GDM1 (cell line): ENCODE measurements at places on chromosomes 7 and 10.

DNA sequence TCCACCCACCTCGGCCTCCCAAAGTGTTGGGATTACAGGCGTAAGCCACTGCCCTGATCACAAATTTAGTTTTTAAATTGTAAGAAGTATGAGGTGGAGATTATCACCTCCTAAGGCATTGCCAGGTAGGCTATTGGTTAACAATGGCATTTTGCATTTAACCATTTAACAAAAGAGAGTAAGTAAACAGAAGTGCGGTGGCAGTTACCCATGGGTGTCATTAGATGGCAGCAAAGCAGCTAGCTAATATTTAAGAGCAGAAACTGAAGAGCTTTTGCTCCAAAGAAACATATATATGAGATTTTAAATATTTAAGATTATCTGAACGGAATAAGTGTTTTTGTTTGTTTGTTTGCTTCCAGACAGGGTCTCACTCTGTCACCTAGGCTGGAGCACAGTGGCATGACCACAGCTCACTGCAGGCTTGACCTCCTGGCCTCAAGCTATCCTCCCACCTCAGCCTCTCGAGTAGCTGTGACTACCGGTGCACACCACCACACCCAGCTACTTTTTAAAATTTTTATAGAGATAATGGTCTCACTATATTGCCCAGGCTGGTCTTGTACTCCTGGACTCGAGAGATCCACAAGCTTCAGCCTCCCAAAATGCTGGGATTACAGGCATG, 325.5 kb upstream of the C7orf33 start:
- DNase-seq: no peak

DNA sequence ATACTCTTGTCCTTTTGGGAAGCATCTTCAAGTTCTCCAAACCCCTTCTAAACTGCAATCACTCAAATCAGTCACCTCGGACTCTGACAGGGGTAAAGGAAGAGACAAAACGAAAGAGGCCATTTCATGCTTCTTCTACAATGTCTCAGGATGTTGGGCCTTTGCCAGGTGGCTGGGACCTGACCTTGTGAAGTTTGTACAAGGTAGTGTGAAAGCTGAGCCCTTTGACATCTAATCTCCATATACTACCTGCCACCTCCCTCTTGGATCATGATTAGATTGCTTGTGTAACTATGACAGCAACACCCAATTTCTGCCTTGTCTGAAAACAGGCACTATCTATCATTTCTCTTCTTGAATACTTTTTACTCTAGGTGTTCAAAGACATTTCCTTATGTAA, 35.1 kb upstream of the PDLIM1 start:
- no peak for DNase-seq

GRCh38 chr7:73823257-73823656, 7.5 kb upstream of the CLDN4 start:
- DNase-seq: no peak

DNA sequence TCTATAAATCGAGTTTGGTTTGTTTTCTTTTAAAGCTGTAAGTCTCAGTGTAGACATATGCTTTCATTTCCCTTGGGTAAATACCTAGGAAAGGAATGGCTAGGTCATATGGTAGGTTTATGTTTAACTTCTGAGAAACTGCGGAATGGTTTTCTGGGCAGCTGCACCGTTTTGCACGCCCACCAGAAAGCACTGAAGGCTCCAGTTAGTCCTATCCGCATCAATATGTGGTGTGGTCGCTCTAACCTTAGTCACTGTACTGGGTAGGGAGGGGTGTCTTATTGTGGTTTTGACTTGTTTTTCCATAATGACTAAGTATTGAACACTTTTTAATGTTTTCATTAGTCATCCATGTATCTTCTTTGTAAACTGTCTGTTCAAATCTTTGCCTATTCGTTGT, 279.5 kb upstream of the AKR1E2 start:
- no peak for DNase-seq

- DNase-seq: no peak
These were observed 396.0 kb downstream of the PHTF2 start for GRCh38 chr7:78194611-78195010.

GRCh38 chr10:28910956-28911355, 233.6 kb downstream of the BAMBI start:
- no peak for DNase-seq

- no peak for DNase-seq
These were observed 42.4 kb downstream of the PNLIPRP3 start for GRCh38 chr10:116470071-116470470.

GRCh38 chr10:26213157-26213800, 3.3 kb upstream of the GAD2 start:
- no peak for DNase-seq

DNA sequence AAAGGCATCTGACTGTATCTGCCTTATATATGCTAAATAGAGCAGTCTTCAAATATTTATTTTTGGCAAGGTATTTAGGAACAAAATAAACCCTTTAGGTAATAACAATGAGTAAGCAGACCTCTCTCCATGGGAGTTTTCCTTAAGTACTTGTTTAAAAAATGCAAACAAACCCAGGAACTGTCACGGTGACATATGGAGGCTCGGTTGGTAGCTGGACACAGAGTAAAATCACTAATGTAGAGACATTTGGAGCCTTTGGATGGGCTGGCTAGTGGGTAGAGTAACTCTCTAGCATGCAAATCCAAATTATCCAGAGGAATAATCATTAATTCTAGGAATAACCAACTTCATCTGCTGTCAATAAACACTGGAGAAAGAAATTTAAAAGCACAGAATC, 71.6 kb upstream of the LAMB4 start:
- no peak for DNase-seq

GRCh38 chr7:23093546-23093945, 12.0 kb upstream of the KLHL7 start:
- DNase-seq: no peak

GRCh38 chr10:9010093-9010492, 955.6 kb downstream of the GATA3 start:
- no peak for DNase-seq

GRCh38 chr7:38671911-38672905, 41.0 kb upstream of the AMPH start:
- DNase-seq: no peak

DNA sequence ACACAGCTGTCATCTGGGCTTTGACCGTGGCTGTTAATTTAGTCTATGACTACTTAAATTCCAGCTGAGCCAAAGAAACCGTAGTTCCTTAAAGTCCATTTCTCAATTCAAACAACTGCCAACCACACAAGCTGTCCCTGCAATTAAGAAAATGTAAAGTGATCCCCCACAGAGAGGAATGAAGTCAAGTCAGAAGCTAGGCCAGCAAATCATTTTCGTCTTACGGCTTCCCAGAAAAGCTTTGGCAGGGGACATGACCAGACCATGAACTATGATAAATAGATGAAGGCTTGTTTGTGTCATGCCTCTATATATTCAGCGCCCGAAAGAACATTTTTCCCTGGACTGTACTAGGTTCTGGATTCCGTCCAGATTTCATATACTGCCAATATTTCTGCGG, 54.6 kb downstream of the HACD1 start:
- no peak for DNase-seq

DNA sequence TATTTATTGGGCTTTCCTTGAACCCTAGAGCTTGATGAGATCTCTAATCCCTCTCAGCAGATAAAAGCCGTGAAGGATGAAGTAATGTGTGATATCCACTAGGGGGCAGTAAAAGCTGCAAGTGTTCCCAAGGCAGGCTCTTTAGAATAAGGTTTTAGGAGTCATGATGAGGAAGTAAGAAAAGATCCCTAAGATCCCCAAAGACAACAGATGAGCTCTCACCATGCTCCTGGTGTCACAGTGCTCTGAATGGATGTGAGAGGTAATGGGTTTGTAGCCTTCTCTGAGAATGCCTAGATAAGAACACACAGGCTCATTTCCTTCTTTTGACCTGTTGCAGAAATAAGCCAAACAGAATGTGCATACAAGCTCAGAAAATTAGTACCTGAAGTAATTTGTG, 70.4 kb upstream of the ITPRID1 start:
- no peak for DNase-seq

- DNase-seq: peak; percentile 9
These were observed 140.5 kb downstream of the PKD1L1 start for GRCh38 chr7:47807756-47808155.

GRCh38 chr10:86648704-86649427, 5.5 kb upstream of the OPN4 start:
- no peak for DNase-seq

DNA sequence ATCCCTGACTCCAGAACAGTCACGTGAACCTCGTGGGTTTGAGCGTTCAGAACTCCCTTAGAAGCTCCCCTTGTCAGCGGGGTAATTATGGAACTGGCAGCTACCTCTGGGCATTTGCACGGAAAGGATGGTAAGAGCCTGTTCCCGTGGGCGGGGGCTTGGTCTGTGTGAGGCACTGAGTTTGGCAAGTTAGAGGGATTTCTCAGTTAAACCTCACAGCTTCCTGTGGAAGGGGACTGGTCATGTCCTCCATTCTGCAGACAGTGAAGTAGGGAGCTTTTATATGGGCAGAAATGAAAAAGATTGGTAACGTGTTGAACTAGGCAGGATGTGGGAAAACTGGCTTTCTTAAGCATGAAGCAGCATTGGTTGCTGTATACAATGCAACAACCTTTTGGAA, 16.0 kb downstream of the PALD1 start:
- DNase-seq: no peak

GRCh38 chr7:121873289-121874194, 581 bp downstream of the PTPRZ1 start:
- no peak for DNase-seq

DNA sequence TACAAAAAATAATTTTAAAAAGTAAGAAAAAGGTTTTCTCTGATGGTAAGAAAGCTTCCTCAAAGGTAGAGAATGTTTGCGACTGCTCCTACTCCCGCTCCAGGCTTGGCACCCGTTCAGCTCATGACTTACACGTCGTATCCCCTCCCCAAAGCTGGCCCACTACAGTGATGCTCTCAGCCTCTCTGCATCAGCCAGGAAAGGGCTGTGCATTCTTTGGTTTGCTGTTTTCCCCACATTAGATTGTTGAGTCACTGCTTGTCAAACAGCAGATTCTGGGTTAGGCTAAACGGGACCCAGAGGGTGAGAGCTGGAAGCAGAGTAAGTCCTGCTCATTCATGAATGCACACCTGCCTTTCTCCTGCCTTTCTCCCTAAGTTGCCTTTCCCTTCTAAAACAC, 54.7 kb upstream of the NMT2 start:
- no peak for DNase-seq

- DNase-seq: no peak
These were observed 117.9 kb upstream of the AGR3 start for GRCh38 chr7:16999541-17000267.

GRCh38 chr10:89236226-89236797, 15.3 kb downstream of the LIPA start:
- no peak for DNase-seq

- DNase-seq: no peak
These were observed 752 bp upstream of the CAMK2G start for GRCh38 chr10:73875139-73875475.

GRCh38 chr10:132519382-132520176, 18.0 kb upstream of the INPP5A start:
- DNase-seq: no peak
